ENCODE measurements at places on chromosomes 4 and X. TPM values are rescaled to one million over a fixed set of nuclear protein-coding genes. Genes with fewer than 3 reads are reported as not detected.

GPC3 gene
- polyA plus RNA-seq, result 6.4 TPM

STK26 gene
- polyA plus RNA-seq, result 2.2 TPM

DNA sequence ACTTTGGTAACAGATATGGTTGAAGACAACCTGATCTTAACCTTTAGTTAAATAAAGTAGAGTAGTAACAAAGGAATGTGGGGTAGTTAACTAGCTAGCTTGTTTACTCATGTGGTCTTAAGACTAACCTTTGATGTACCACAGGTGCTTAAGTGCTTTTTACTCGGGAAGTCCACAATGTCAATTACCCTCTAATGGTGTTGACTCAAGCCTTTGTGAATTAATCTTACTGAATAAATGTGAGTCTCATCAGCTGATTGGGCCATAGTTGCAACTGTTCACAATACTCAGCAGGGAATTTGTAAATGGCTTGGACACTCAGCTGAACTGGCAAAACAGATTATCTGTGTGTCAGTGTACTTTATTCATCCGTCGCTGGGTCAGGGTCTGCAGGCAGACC, 119.0 kb upstream of the UGT8 start:
- DNase-seq, result no peak

HTN1 gene
- polyA plus RNA-seq, result not detected
